ENCODE measurements at places on chromosomes 7 and 10.

GRCh38 chr7:112459645-112460044 is 9.4 kb downstream of the IFRD1 start:
- no peak for DNase-seq

DNA sequence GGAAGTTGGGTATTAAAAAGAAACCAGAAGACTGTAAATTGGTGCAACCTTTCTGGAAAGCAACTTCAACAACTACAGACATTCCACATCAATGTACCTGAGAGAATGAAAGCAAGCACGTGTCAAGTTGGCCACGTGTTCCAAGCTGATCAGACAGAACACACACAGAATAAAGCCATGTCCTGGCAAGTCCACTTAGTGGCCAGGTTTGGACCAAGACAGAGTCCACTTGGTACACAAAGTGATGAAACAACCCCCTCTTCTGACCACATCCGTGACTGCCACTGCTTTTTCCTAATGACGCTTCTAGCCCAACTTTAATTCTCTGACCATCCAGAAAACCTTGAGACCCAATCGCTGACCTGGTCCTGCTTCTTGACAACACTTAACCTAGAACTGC is 109.4 kb downstream of the ABLIM1 start:
- peak; percentile 83 for DNase-seq

DNA sequence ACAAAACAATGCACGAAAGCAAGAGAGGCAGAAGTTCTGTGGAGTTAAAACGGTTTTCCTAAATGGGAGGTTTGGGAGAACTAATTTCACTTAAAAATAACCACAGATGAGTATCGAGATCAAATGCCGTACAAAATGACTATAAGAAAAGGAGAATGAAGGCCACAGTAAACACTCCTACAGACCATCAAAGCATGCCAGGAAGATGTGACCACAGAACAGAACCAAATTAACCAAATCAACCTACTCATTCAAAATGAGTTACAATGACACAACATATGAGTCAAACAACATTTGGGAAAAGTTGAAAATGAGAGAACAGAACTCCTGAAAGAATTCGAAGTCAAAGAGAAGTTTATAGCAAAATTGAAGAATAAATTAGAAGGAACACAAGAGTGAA is 24.3 kb upstream of the DOCK1 start:
- no peak for DNase-seq

DNA sequence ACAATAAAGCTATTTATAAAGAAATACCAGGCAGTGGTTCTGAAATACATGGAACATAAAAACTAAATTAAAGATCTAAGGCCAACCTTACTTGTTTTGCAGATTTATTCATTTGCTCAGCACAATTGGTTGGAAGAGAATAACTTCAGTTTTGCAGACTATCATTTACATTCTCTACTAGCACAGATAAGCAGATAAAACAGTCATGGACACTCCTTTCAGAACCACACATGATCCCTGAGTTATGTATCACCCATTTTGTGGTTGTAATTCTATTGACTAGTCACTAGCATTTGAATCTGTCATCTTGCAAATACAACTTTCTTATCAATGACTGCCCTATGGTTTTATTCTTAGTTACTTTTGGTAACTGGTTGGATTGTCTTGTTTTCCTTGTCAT is 45.1 kb downstream of the PRKAR2B start:
- no peak for DNase-seq

DNA sequence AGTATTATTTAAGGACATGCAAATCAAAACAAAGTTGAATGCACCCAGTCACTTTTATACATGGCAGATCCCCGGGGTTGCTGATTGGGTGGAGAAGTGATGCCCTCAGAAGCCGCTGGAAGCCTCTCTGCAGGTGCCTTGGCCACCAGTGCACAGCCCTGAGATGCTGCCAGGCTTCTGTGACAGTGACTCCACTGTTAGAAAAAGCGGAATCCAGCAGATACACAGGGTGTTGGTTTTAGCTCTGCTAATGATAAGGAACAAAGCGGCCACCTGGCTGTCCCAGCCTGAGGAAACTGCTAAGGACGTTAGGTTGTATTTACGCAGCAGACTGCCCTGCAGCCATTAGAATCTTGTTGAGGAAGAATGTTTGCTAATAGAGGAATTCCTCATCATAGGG is 47.5 kb downstream of the JAKMIP3 start:
- DNase-seq = no peak

DNA sequence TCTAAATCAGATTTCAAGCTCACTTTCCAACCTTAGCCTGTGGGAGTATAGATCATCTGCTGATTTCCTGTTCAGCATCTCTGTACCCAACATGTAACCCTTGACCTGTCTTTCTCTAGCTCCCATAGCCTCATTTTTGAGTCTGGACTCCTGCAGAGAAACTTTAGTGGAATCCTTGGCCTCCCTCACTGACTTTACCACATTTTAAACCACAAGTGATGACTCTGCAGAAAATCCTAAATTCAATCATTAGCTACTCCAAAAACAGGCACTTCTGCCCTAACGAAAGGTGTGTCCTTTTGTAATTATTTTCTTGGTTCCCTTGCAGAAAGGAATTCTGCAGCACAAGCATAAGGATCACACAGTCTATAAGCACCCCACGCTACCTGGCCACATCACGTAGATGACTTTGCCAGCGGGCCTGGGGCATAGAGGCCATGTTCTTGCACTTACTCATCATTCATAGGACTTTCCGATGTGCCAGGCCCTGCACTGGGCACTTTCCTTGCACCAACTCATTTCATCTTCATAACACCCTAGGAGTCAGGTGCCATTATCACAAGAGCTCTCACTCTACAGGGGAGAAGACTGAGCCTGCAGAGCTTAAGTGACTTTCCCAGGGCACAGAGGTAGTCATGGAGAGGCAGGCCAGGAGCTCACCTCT is 57.2 kb upstream of the OPALIN start:
- DNase-seq = no peak

GRCh38 chr7:92968502-92968901 is 132.1 kb upstream of the CDK6 start:
- no peak for DNase-seq

GRCh38 chr10:123245264-123245663 is 91.1 kb downstream of the BUB3 start:
- no peak for DNase-seq

DNA sequence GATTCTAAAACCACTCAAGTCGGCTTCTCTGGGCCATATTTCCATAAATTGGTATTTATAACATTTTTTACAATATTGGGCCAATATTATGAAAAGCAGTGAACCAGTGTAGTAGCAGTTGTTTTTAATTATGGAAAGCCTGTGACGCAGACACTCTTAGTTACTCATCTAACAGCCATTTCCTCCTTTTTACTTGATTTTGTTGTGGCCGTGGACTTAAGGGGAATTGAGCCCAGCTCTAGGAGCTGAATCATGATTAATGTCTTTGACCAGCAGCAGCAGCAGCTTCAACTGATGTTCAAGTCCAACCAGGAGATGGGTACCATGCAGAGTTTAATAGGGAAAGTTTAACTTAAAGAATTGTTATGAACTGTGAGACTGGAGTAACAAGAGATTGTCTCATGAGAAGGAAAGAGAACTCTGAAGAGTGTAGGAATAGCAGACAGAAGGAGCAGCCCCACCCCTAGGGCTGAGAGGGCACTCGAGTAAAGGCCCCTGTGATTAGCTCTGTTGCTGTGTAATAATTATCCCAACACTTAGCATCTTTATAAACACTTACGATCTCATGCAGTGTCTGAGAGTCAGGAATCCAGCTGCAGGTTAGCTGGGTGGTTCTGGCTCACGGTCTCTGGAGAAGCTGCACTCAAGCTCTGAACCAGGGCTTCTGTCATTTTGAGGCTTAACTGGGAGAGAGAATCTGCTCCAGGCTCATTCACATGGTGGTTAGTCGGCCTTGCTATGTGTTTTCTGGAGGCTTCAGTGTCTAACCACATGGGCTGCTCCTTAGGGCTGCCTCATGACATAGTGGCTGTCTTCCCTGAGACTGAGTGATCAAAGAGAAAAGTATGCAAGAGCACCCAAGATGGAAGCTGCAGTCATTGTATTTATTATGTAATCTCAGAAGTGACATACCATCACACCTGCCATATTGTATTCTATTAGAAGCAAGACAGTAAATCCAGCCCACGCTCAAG is 4.6 kb downstream of the LANCL2 start:
- DNase-seq = peak; percentile 86

GRCh38 chr10:70903262-70903921 is 15.0 kb upstream of the PCBD1 start:
- peak; percentile 58 for DNase-seq

GRCh38 chr7:77867537-77867865 is 68.9 kb downstream of the PHTF2 start:
- DNase-seq = peak; percentile 28

All from fibroblast of pulmonary artery (primary cell).